Caudate nucleus (tissue), 63 donors: ENCODE measurements at places on chromosomes 7 and 10.

GRCh38 chr10:63093227-63093626, 39.9 kb upstream of the NRBF2 start:
- no peak for DNase-seq

- no peak for DNase-seq
Measured at GRCh38 chr10:77393821-77394501, 243.6 kb downstream of the KCNMA1 start.

GRCh38 chr7:40297741-40298311, 163.0 kb downstream of the SUGCT start:
- no peak for DNase-seq

DNA sequence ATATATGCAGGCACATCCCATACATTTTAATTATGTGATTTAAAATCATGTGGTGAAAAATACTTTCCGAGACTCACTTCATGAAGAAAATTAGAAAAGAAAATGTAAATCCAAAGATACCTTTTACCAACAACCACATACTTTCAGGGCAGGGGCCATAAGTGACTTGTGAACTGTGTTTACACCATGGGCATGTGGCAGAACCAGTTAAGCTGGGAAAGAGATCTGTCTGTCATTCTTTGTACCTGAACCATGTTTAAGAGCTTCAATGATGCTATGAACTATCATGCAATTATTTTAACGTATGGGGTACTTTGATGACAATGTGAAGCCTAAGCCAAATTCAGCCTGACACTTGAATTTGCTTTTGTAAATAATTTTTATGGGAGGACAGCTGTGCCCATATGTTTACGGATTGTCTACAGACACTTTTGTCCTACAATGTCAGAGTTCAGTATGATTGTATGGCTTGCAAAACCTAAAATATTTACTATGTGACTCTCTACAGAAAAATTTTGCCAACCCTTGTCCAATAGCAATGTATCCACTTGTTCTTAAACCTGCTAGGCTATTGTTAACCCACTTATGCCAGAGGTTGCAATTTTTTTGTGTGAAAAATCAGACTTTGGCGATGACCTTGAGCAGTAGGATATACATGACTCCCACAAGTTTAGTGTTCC, 654.6 kb downstream of the TNS3 start:
- DNase-seq = no peak

GRCh38 chr10:68604441-68604840, 44.3 kb downstream of the TET1 start:
- no peak for DNase-seq

DNA sequence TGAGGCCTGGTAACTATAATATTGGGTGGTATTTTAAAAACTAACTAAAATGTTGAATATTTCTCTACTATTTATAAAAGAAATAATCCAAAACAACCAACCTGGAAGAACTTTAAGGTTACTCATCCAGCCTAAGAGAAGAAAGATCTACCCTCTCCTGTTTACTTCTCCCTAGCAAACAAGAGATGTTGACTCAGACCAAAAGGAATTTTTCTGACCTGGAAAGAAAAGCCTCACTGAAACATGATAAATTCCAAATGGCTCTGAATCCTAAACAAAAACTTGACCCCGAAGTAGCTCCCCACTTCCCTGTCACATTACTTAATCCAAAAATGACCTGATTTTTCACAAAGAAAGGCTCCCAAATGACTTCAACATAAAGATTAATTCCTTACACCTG, 101.2 kb downstream of the PARD3 start:
- no peak for DNase-seq

GRCh38 chr10:111873621-111874135, 309.9 kb downstream of the GPAM start:
- DNase-seq = no peak

- DNase-seq = no peak
Measured at GRCh38 chr7:153641199-153641598, 411.0 kb upstream of the DPP6 start.

DNA sequence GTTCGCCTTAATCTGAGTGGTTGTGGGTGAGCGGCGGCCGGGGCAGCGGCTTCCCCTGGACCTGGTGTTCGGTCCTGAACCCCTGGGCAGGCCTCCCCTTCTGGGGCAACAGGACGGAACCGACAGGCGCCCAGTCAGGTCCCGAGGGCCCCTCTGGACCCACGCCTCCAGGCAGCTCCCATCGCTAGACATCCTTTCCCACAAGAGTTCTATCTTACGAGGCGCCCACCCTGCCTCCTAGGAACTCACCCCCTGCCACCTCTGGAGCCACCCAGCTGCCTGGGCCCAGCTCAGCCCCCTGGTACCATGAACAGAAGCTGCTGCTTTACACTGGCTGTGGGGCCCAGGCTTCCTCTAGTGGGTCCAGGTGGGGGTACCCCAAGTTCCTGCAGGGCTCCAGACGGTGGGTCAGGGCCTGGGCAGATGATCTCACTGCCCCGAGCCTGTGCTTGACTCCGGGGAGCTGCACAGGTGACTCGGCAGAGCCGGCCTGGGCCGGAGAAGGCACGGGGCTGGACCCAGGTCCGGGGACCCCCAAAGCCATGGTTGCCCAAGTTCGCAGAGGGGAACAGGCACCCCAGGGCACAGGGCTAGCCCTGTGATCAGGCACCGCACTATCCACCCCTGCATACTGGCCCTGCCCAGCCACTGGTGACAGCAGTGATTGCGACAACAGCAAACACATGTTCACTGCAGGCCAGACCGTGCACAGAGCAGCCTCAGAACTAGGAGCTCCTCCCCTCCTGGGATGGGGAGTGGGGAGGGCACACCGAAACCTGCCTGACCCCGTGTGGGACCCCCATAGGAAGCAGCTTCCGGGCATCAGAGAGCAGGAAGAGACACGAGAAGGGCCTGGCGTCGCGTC, 180.3 kb downstream of the ELFN1 start:
- DNase-seq = no peak

DNA sequence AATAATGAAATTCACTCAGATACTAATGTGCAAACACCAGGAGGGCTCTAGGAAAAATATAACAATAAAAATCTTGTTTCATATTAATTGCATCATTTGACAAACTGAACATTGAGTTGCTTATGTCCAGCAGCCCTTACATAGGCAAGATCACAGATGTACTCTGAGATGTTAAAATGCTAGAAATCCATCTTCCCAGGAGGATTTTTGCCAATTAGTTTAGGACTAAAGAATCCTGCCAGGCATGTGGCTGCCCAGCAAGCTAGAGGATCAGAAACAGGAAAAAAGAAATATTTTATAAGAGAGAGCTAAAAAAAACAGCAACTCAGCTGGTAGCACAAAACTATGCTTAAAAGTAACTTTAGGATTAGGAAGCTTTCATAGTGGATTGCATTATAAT, 407.8 kb downstream of the NXPH1 start:
- no peak for DNase-seq

DNA sequence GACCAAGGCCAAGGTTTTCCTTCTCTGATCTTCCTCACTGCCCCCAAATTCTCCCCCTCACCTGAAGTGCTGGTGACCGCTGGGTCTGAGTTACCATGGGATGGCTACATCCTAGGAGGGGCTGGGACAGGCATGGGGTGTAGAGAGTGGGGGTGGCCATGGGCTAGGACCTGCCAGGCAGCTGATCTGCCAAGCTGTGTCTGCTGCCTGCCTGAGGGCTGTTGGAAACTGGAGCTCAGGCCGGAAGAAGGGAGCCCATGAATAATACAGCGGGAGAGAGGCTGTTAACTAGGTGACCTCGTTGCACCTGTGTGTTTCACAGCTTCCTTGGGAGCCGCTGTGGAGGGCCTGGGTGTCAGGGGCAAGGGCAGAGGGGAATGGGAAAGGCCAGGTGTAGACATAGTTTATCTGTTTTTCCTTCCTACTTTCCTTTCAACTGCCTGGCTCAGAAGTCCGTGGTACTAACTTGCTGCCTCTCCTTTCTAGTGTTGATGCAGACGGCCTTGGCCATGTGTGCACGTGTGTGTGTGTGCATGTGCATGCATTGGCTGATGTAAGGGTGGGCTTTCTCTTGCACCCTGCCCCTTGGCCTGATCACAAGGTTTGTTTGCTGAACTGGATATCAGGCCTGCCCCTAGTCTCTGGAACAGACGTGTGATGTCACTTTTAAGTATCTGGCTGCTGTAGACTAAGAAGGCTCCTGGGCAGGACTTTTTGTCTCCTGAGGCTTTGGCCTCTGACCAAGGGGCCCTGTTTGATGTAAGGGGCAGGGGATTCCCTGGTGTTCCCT, 11.9 kb downstream of the CDH23 start:
- DNase-seq = no peak
